Activated CD8-positive, alpha-beta memory T cell treated with anti-CD3 and anti-CD28 coated beads, Interleukin-2, amount 10 ng/mL, durations not matched to agents 7 days and 5 days (primary cell): ENCODE measurements at places on chromosomes 3 and 15. TPM values are rescaled to one million over a fixed set of nuclear protein-coding genes. Genes with fewer than 3 reads are reported as not detected.

DNA sequence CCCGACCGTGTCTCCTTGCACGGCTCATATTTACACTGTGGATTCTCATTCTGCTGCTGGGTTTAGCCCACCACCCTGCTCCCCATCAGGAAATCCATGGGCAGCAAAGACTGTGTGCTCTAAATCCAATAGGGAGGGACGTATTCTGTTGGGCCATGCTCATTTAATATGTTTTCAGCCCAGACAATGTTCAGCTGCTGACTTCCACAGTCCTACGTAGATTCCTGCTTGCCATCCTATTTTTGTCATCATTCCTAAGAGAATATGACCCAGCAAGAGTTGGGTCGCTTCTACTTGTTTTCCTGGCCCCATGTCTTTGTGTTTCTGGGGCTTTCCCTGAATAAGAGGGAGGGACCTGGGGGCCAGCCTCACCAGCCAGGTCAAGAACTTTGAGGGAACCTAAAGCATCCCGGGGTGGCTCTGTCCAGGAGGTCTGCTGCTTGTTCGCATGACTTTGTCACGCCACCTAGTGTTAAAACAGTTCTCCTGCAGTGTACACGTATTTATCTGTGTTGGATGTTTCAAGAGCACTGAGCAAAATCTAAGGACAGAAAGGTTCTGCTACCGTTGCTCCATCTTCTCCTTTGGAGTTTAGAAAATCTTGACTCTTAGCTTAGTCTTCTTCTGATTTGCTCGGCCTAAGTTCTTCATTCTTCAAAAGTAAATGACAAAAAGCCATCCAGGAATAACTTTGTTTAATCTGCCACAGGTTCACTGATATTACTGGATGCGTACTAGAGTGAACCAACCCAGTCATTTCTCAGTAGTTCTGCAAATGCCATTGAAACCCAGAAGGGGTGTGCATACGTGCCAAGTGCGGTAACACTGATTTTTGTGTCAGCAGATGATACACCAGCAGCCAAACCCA is 79.8 kb upstream of the NR2E3 start:
- DNase-seq = no peak
- peaks cover 7% of the 10 kb centered on the region for H3K27me3 ChIP-seq
- no peak overlapping the region for H3K4me3 ChIP-seq

- no peaks in the 10 kb centered on the region for H3K4me1 ChIP-seq
- DNase-seq = no peak
- H3K36me3 ChIP-seq = no peaks in the 10 kb centered on the region
- H3K4me3 ChIP-seq = no peak overlapping the region
- H3K27me3 ChIP-seq = no peaks in the 10 kb centered on the region
- H3K27ac ChIP-seq = no peak overlapping the region
These were observed 77.7 kb upstream of the RAD18 start for GRCh38 chr3:9040996-9041395.

GRCh38 chr3:178669758-178670157 is 133.5 kb downstream of the KCNMB2 start:
- no peaks in the 10 kb centered on the region for H3K36me3 ChIP-seq
- H3K27me3 ChIP-seq = peaks cover 5% of the 10 kb centered on the region
- H3K4me1 ChIP-seq = peaks cover 3% of the 10 kb centered on the region

GRCh38 chr15:33086500-33087121 is 107.9 kb downstream of the FMN1 start:
- no peaks in the 10 kb centered on the region for H3K4me1 ChIP-seq
- no peaks in the 10 kb centered on the region for H3K27me3 ChIP-seq
- H3K36me3 ChIP-seq = no peaks in the 10 kb centered on the region
- H3K27ac ChIP-seq = no peak overlapping the region

DNA sequence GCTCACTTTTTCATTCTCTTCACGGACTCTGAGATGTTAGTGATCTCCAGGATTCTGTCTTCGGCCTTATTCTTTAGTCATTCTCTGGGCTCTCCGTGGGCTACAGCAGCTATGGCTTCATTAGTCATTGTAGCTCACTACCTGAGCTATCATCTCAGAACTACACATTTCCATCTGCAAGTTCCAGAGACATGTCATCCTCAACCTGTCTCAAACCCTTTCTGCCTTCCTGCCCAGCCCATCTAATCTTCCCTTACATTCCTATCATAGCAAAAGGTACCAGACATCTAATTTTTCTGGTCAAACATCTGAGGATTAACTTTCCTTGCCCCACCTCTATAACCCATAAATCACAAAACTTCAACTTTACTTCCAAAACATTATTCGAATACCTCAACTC is 13.2 kb downstream of the TSPAN3 start:
- H3K27ac ChIP-seq = no peak overlapping the region
- H3K4me3 ChIP-seq = no peak overlapping the region
- DNase-seq = no peak
- no peaks in the 10 kb centered on the region for H3K27me3 ChIP-seq
- peaks cover 6% of the 10 kb centered on the region for H3K36me3 ChIP-seq

GRCh38 chr3:63911509-63911872 is 692 bp downstream of the SCAANT1 start:
- peaks cover 48% of the 10 kb centered on the region for H3K4me1 ChIP-seq
- no peak for DNase-seq

DNA sequence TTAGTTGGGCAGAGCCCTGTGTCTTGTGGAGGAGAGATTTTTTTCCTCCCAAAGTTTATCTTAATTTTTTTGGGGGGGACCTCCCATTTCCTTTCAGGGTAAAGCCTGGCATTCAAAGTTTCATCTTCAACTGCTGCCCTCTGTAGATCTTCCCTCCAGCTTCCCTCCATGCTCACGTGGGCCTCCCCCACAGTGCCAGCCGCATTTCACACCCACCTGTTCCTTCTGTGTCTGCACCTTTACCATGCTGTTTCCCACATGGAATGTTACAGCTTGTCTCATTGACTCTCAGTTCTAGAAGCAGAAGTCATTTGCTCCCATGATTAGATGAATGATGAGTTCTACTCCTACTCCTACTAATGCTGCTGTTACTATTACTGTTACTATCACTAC is 6.5 kb downstream of the CELF6 start:
- H3K27me3 ChIP-seq = peaks cover 14% of the 10 kb centered on the region
- H3K36me3 ChIP-seq = no peaks in the 10 kb centered on the region
- DNase-seq = no peak
- no peaks in the 10 kb centered on the region for H3K4me1 ChIP-seq

- no peaks in the 10 kb centered on the region for H3K36me3 ChIP-seq
- no peaks in the 10 kb centered on the region for H3K27me3 ChIP-seq
- no peak overlapping the region for H3K4me3 ChIP-seq
- no peak overlapping the region for H3K27ac ChIP-seq
These were observed 333.1 kb upstream of the KCNMB2 start for GRCh38 chr3:178203165-178203564.

DNA sequence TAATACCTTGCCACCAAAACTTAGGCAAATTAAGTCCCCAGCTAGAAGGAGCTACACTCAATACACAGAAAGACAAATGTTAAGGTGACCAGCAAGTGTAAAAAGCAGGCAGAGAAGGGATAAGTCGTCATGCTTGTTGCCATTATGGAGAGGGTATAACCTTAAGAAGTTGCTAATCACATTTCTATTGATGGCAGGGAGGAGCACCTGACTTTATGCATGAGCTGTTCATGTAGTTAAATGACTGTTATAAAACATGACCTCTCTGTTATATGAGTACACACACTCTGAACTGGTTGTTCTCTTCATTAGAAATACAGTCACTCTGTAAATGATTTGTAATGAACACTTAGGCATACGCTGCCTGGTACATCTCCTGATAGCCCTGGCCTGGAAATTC is 6.6 kb upstream of the CCNL1 start:
- peaks cover 1% of the 10 kb centered on the region for H3K36me3 ChIP-seq
- H3K27me3 ChIP-seq = no peaks in the 10 kb centered on the region
- DNase-seq = no peak

DNA sequence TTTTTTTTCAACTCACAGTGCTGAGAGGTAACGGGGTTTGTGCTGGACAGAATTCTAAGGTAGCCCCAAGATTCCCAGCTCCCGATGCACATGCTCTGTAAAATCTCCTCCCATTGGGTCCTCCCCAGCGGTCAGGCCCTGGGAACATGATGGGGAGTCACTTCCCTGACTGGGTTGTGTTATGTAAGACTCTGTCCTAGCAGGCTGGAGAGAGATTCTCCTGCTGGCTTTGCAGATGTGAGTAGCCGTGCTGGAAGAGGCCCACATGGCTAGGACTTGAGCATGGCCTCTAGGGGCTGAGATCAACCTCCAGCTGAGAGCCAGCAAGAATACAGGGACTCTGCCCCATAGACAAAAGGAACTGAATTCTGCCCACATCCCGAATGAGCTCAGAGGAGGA is 83.7 kb upstream of the OXTR start:
- H3K36me3 ChIP-seq = peaks cover 1% of the 10 kb centered on the region
- no peak overlapping the region for H3K4me3 ChIP-seq
- H3K4me1 ChIP-seq = no peaks in the 10 kb centered on the region
- H3K27ac ChIP-seq = no peak overlapping the region
- no peaks in the 10 kb centered on the region for H3K27me3 ChIP-seq
- no peak for DNase-seq

DNA sequence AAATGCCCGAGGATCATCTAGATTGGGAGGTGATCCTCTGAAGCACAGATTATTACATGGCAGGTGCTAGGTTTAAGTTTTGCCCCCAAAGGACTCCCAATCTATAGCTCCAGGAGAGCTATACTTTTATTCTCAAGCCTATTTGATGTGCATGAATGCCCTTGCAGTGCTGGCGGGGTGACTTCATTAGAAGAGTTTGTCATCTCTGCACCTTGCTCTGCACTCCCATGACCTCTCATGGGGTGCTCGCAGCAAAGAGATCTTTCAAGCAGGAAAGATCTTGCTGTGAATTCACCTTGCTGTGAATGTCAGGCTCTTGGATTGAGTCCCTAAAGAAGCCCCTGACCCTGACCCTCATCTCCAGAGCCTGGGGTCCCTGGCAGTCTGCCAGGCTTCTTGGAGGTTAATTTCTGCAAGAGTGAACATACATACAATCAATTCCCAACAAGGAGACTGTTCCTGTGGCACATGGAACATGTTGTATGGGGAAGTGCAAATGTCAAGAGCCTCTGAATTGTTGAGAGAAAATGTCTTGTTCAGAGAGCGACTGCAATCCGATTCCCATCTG is 45.9 kb downstream of the FAM43A start:
- peaks cover 46% of the 10 kb centered on the region for H3K27me3 ChIP-seq
- H3K4me1 ChIP-seq = no peaks in the 10 kb centered on the region

- no peak overlapping the region for H3K4me3 ChIP-seq
- no peak overlapping the region for H3K27ac ChIP-seq
- H3K36me3 ChIP-seq = no peaks in the 10 kb centered on the region
- peaks cover 13% of the 10 kb centered on the region for H3K4me1 ChIP-seq
- H3K27me3 ChIP-seq = peaks cover 44% of the 10 kb centered on the region
These were observed 16.2 kb downstream of the PAK6 start for GRCh38 chr15:40255033-40255432.

- H3K4me3 ChIP-seq = no peak overlapping the region
- no peak for DNase-seq
- H3K27ac ChIP-seq = no peak overlapping the region
- no peaks in the 10 kb centered on the region for H3K36me3 ChIP-seq
- peaks cover 10% of the 10 kb centered on the region for H3K27me3 ChIP-seq
These were observed 24.9 kb downstream of the FMN1 start for GRCh38 chr15:33169625-33170024.

- H3K36me3 ChIP-seq = no peaks in the 10 kb centered on the region
- DNase-seq = no peak
- no peak overlapping the region for H3K27ac ChIP-seq
- H3K4me1 ChIP-seq = no peaks in the 10 kb centered on the region
These were observed 82.3 kb upstream of the LINGO1 start for GRCh38 chr15:77715051-77715450.

- no peak overlapping the region for H3K4me3 ChIP-seq
- H3K4me1 ChIP-seq = peaks cover 4% of the 10 kb centered on the region
These were observed 170.3 kb upstream of the CGNL1 start for GRCh38 chr15:57205996-57206395.

GRCh38 chr3:38157595-38157994 is 7.7 kb upstream of the OXSR1 start:
- H3K4me1 ChIP-seq = peaks cover 23% of the 10 kb centered on the region
- no peak for DNase-seq
- H3K27me3 ChIP-seq = no peaks in the 10 kb centered on the region
- no peak overlapping the region for H3K27ac ChIP-seq

- DNase-seq = peak; percentile 64
- H3K4me3 ChIP-seq = no peak overlapping the region
- peaks cover 24% of the 10 kb centered on the region for H3K27me3 ChIP-seq
- H3K27ac ChIP-seq = no peak overlapping the region
- H3K36me3 ChIP-seq = no peaks in the 10 kb centered on the region
These were observed 564.0 kb upstream of the TGFBR2 start for GRCh38 chr3:30042274-30042859.

DNA sequence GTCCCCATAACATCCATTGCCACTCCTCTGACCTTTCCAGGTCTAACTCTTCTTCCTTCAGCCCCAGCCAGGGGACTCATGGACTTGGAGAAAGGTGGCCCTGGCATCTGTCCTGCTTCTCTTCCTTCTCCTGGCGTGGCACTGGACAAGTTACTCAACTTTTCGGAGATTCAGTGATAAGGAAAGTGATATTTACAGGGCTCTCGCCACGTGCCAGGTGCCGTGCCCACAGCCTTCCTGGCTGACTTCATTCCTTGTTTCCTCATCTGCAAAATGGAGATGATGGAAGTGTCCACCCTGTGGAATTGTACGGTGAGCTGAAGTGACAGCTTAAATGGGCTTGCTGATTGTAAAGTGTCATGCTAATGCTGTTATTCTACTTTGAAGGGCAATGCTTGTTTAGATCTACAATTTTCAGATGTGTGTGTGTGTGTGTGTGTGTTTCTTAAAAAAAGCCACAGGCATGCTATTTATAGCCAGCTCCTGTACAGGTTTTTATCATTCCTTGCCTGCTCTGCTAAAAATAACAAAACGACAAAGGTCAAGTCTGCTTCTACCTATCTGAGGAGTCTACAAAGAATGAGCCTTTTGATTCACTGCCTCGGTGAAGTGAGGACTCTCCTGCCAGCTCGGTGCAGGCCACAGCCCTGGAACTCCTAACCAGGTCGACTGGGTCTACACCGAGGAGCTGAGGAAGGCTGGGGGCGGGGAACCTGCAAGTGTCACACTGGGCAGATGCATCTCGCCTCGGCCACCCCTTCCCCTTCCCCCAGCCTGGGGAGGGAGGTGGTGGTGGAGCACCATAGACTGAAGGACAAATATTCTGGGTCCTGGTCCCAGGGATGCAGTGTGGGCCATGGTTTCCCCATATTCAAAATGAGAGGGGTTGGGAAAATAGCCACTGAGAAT is 11.4 kb upstream of the ATP2B2 start:
- no peaks in the 10 kb centered on the region for H3K4me1 ChIP-seq
- DNase-seq = no peak
- no peak overlapping the region for H3K4me3 ChIP-seq
- H3K27me3 ChIP-seq = peaks cover 17% of the 10 kb centered on the region
- H3K36me3 ChIP-seq = no peaks in the 10 kb centered on the region
- no peak overlapping the region for H3K27ac ChIP-seq

Gene WNT7A
- not detected for total RNA-seq

Gene CHRNA5
- 2.3 TPM for total RNA-seq

Gene TLR9
- total RNA-seq = not detected

Gene GOLGA8J
- 1.1 TPM for total RNA-seq

Gene SLC28A2
- not detected for total RNA-seq

Gene CCR3
- 2.0 TPM for total RNA-seq

Gene PLA2G4E
- total RNA-seq = not detected
